NCI-H187 treated with DMSO at 0.1 percent for 48 hours (cell line): ENCODE measurements at places on chromosomes 12 and 14.

DNA sequence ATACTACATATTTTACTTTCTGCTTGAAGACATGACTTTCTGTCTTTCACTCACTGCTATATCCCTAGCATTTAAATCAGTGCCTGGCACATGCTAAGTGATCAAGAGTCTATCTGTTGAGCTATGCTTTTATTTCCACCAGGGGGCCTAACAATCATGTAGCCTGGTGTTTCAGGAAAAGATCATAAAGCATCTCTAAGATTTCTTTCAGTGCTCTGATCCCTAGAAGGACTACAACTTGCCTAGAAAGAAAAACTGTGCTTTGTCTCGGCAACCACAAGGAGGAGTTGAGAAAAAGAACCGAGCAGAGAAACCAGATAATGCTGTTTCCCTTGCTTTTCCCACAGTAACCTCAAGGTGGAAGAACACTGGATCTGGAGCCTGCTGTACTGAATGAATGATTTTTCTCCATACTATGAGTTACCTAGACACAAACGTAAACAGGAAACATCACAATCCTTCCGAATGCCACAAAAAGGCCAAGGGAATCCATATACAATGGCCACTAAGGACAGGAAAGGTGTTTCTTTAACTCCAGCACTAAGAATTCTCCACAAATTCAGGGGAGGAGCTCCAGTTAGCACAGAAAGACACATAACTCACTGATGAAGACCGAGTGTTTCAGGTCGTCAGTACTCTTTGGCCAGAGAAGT lies 1.2 kb downstream of the CRY1 start:
- DNase-seq = peak; percentile 65

GRCh38 chr12:124486346-124486963 lies 81.0 kb downstream of the NCOR2 start:
- no peak for DNase-seq

DNA sequence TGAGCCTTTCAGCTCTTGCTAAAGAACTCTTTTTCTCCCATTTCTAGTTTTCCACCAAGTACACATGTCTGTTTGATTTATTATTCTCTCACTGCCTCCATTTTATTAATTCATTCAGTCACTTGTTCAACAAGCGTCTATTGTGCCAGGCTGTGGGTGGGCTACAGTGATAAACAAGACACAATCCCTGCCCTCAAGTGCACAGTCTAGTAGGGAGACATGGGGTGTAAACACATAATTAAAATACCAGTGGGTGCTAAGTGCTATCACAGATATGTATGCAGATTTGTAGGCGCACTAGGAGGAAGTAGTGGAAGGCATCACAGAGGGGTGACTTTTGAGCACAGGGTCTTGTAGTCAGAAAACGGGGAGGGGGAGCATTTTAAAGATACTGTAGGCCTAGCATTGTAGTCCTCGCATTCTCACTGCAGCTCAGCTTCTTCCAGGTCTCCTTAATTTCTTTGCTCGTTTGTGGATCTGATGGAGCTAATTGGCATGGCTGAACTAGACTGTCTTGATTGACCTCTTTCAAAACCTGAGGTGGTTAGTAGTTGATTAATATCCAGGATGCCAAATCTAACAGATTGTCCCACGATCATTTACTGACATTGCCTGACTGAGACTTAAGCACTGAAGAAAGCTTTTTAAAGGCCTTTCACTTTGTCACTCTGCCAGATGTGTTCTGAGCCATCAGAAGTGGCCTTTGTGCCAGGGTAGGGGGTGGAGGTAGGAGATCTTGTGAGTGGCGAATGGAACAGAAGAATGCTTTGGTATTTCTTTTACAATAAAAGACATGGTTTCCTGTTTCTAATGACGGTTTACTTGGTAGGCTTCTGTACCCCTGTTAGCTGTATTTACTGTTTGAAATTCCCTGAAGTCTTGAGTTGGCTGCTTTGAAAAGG lies 116.9 kb downstream of the DIP2B start:
- no peak for DNase-seq

DNA sequence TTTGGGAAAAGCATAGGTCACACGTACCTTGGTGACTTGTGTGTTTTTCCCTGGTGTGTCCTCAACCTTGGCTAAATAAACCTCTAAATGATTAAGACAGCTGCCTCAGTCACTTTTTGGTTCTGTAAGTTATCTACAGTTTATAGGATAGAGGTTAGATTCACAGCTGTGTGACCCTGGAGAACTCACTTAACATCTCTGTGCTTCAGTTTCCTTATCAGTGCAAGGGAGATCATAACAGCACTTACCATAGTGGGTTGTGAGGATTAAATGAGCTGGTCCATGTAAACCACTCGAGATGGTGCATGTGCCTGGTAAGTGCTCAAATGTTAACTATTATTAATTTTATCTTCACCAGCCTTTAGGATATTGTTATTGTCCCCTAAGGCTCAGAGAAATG lies 35.4 kb upstream of the CHST11 start:
- DNase-seq = no peak

- DNase-seq = no peak
Observed at GRCh38 chr12:2794191-2794735, 507 bp upstream of the FKBP4 start.

- DNase-seq = no peak
Observed at GRCh38 chr12:5258498-5258897, 173.4 kb upstream of the NTF3 start.

- no peak for DNase-seq
Observed at GRCh38 chr12:49057888-49058287, 2.7 kb downstream of the KMT2D start.

DNA sequence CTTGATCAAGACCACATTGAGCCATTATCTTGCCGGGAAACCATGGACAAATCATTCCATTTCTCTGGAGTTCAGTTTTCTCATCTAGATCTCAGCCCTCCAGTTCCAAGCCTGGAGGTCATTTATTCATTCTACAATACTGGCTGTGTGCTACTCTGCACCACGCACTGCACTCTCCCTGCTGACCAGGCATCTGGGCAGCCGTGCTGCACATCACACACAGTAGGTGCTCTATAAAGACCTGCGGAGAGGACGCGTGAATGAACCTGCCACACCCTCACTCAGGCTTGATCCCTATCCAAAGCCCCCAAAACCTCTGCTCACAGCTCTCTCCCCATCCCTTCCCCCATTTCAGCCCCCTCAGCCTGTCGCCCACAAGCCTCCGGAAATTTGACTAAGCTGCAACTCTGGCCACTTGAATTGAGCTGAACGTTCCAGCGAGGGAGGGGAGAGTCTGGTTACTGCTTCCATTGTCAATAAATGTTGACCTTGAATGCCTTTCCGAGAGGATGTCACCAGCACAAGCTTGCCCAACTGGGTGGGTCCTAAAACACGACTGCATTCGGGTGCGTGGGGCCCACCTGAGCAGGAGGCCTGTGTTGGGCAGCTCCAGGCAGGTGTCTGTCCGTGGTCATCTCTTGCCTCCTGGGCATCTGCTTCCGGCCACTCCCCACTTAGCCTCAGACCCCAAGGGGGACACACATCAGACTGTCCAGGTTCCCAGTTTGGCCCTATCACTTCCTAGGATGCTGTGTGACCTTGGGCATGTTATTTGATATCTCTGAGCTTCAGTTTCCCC lies 17.8 kb downstream of the FAIM2 start:
- no peak for DNase-seq
